ENCODE measurements at places on chromosomes 4 and X.

GRCh38 chr4:94791701-94792100, 33.9 kb downstream of the BMPR1B start:
- DNase-seq, result no peak

- DNase-seq, result no peak
Measured at GRCh38 chr4:8558080-8558960, 21.9 kb upstream of the GPR78 start.

DNA sequence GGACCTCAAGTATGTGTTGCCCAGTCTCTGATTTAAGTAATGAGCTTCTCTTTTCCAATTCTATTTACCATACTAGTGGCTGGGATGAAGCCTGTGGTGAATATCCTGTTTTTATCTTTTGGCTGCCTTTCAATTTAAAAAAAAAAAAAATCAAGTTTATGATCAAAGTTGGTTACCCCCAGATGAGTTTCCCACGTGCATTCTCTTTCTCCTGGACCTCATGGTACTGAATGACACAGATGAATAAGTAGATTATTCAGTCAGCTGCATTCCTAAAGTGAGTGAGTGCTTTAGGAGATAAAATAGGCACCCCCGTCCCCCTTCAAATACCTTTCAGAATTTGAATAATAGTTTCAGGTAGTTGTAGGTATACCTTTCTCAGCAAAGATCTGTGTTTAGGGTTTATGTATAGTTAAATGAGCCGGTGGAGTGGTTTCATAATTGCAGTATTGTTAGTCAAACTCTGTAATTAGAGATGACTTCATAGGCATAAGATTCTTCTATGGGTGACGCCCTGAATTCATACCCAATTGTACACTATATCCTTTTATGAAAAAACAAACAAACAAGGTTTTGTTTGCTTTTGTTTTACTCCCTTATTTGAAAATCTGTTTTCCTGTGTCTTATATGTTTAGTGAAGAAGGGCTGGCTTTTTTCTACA, 41.9 kb downstream of the PLS3 start:
- no peak for DNase-seq

- no peak for DNase-seq
Measured at GRCh38 chr4:22356987-22357596, 158.8 kb downstream of the ADGRA3 start.

DNA sequence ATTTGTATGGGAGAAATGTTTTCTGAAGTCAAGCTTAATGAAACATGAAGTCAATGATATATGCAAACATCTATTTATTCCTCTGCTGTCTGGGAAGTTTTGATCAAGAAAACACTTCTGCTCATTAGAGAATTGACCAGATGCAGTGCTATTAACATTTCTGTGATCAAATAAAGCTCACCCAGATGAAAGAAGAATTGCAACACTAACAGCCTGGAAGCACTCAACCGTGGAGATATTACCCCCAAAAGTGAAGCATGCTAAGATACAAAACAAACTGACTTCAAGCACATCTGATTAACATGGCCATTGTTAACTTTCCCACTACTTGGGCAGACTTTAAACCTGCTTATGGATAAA, 73.7 kb upstream of the GUCY1A1 start:
- no peak for DNase-seq

GRCh38 chr4:73984736-73985527, 3.1 kb downstream of the PPBP start:
- no peak for DNase-seq

- DNase-seq, result no peak
Measured at GRCh38 chr4:112199041-112199440, 32.5 kb upstream of the AP1AR start.

DNA sequence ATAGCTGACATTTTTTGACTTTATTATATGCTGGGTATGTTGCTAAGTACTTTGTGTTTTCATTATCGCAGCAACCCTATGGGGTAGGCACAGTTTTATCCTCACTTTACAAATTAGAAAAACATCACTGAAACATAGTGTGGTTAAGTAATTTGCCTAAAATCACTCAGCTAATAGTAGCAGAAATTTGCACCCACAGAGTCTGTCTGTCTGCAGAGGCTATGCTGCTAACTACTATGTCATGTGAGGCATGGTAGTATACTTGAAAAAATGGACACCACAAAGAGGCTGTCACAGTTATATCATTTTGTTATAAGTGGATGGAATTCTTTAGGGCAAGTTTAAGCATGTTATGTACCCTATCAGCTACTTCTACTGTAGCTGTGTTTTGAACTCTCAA, 69.0 kb downstream of the STAG2 start:
- DNase-seq, result no peak

DNA sequence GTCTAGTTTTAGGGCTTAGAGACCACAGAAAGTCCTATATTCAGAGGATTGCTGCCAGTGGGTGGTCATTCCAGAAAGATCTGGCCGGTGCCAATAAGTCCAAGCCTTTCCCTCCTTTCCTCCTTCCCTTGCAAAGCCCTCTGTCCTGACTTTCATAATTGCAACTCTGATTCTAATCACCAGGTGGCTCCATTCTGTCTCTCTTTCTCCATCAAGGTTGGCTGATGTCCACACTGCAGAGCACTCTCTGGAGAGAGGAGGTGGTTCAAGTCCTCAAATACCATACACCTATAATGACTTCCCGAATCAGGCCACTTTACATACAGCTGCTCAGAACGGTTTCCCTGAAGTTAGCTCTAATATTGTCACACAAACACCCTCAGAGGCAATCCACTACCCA, 22.4 kb upstream of the ARMCX4 start:
- DNase-seq, result no peak

DNA sequence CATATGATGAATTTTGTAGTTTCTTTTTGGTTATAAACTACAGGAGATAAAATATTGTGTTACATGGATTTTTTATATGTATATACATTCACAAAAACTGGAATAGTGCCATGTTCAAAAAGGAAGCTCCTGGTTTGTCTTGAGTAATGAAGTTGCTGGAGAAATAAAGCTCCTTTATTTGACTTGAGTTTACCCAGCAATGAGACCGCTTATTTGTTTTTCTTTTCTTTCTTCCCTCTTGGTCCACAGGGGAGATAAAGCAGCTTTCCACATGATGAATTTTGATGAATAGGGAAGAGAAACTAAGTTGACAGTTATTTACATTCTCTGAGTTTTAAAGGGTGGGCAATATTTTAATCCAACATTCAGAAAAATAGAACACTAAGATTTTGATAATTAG, 176.5 kb downstream of the GPM6A start:
- DNase-seq, result no peak

DNA sequence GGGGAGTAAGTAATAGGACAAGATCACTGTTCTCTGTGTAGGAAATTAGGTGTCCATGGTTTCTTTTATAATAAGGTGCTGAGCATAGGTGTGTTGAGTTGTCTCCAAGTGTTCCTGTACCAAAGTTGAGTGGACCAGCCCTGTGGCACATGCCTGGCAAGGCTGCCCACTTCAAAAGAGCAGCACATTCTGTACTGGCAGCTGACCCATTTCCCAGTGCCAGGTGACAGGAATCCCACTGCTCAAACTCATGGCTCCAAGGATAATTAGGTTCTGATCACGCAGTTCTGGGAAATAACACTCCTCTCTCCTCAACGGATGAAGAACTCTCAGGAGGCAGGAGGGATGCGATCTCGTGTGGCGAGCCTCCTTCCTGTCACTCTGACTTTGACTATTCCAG, 12.8 kb upstream of the LGI2 start:
- DNase-seq, result no peak

- DNase-seq, result no peak
Measured at GRCh38 chrX:12363216-12363615, 224.9 kb downstream of the FRMPD4 start.

- no peak for DNase-seq
Measured at GRCh38 chr4:21728304-21728703, 220.3 kb downstream of the KCNIP4 start.

DNA sequence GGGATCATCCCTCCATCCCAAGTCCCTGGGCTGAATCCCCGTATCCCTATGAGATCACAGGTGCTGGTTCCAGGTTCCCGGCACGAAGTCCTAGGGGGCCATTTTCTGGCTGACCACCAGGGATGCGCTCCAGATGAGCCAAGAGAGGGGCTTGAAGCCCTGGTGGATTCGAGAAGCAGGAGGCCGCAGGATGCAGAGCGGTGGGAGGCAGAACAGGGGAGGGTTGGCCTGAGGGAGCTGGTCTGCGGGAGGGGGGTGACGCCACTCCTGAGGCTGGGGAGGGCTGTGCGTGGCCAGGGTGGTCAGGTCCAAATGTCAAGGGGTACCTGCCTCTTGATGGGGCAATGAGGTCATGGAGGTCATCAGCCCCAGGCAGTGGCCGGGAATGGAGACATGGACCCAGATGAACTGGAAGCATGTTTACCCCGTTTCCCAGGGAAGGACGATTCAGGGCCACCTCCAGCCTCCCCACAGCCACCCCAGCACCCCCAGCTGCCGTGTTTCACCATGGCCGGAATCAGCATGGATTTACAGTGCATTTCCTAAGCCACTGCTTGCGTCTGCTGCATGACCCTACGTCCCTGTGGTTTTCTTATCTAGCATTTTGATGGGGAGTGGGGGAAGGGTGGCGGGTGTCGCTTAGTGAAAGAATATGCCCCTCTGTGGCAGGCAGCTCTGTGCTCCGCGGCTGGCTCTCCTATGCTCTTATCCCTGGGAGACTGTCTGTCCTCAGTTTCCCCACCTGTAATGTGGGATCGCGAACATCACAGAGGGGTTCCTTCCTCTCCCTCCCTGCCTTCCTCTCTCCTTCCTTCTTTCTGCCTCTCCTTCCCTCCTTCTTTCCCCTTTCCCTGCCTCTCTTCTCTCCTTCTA, 17.0 kb upstream of the HTRA3 start:
- DNase-seq, result no peak

All from activated CD4-positive, alpha-beta T cell treated with anti-CD3 and anti-CD28 coated beads, Interleukin-2, amount 50 U/mL, for 24 hours (primary cell).